CD4-positive, alpha-beta T cell treated with Interleukin-1 beta for 1 hour (primary cell): ENCODE measurements at places on chromosomes 6 and 20.

DNA sequence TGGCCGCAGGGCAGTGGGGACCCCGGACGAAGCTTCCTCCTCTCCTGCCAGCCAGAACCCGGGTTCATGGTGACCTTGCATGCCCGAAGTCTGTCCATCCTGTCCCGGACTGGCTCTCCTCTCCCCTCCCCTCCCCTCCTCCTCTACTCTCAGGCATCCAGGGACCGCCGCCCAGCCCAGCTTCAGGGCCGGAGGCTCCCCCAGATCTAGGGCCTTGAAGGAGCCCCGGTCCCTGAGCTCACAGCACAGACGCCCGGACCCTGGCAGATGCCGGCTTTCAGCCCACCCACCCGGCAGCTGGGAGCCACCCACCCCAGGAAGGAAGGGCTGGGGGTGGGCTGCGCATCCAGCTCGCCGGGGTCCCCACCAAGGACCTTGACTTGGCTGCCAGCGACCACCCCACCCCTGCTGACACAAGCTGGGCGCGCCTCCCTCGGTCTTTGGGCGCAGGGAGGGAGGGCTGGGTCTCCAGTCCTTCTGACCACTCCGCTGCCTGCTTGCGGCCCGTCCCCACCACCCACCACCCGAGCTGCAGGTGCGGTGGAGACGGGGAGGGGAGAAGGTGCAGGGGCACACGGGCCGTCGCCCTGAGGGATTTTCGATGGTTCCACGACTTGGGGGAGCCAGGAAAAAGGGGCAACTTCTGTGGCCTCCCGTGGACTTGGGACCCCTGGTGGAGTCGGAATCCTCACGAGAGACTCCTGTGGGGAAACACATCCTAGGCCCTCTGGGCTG, 5.8 kb upstream of the ABHD16B start:
- DNase-seq, result no peak

DNA sequence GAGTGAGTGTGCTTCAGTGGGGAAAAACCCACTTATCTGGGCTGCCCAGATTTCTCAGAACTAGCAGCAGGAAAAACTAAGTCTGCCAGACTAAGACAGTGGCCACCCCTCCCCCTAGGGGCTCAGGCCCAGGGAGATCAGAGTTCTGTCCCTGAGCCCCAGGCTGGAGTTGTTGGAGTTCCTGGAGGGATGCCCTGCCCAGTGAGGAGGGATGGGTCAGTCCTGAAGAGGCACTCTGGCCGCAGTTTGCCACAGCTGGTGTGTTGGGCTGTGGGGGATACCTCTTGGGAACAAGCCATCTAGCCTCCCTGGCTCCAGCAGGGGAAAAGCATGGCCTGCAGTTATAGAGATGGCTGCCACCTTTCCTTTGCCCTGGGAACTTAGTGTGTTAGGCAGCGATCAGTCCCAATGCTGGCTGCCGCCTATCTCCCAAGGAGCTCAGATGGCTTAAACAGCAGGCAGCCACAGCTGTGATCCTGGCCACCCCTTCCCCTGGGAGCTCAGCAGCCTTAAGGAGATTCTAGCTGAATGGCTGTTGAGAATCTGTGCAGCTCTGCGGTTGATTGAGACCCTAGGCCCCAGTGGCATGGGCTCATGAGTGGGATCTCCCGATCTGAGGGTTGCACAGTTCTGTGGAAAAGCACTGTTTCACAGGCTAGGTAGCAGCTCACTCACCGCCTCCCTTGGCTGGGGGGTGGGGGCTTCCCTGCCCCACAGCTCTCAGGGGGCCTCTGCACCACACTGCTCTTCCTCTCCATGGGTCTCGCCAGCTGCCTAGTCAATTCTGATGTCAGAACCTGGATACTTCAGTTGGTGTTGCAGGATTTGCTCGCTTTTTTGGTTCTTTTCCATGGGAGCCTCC, 13.2 kb downstream of the SIRPG start:
- no peak for DNase-seq

DNA sequence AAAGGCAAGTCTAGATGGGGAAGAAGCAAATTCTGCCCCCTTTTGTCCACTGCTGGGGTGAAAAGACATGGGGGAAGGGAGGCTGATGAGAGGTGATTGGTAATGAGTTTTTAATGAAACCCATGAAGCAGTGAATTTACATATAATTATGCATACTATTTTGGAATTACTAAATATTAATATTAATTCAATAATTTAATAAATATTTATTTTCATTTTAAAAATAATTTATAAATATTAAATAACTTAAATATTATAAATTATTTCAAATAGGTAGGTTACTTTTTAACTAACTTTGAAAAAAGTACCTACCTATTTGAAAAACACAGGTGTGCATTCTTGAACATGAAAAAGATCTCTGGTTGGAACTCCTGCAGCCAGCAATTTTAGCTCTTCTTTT, 138.1 kb upstream of the GPR6 start:
- no peak for DNase-seq

GRCh38 chr6:67165606-67166005, 1458.6 kb upstream of the EYS start:
- DNase-seq, result no peak

- no peak for DNase-seq
Observed at GRCh38 chr6:47679322-47679906, 19.0 kb upstream of the ADGRF4 start.

- DNase-seq, result no peak
Observed at GRCh38 chr6:4506223-4506622, 270.0 kb upstream of the CDYL start.

DNA sequence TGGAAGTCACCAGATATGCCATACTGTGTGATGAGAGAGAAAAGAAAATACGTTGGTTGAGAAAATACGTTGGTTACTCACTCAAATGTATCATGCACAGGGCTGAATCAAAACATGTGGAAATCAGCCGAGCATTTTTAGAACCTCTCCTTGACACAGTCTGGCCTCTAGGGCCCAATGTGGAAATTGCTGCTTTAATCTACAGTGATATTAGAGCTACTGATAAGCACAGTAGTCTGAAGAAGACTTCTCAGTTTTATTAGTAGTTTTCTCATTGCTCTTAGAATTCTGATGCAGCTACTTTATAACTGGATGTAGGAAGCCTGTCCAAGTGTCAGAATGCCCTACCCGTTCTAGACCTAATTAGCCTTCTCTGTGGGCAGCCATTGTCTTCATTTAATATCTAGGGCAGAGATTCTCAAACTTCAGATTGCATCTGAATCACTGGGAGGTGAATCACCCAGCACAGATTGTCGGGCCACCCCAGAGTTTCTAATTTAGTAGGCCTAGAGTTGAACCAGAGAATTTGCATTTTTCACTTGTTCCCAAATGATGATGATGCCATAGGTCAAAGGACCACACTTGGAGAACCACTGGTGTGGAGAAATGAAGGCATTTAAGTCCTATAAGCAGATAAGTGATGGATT, 229.1 kb downstream of the PLCB1 start:
- no peak for DNase-seq

DNA sequence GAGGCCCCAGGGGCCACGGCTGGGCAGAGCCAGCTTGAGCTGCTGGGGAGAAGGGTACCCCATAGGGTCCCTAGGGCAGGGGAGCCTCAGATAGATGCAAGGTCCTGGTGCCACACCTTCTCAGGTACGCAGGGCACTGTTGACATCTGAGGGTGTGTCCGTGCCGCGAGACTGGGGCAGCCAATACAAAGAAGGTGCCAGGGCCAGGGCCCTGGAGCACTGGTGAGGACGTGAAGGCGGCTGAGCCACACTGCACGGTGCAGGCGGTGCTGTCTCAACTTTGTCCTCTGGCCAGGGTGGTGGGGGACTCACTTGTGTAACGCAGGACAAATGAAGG, 649 bp upstream of the LRRC73 start:
- DNase-seq, result no peak

DNA sequence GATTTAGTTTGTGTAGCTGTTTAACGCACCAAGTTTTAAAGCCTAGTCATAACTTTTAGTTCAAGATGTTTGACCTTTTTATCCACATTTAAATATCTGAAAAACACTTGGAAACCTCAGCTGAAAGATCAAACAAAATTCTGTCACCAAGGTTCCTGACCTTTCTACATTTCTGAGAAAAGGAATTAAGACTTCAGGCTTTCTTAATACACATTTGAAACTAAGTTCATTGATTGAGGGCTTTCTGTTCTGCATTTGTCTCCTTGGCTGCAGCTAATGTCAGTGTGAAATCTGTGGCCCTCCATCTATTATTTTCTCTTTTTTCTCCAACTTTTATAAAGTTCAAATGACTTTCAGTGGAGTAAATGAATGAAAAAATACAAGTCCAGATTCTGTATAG, 22.7 kb upstream of the FBXL4 start:
- no peak for DNase-seq

GRCh38 chr6:135002229-135002844, 52.3 kb downstream of the HBS1L start:
- DNase-seq, result peak; percentile 28

GRCh38 chr6:15292721-15293302, 46.9 kb downstream of the JARID2 start:
- DNase-seq, result no peak

GRCh38 chr6:102085257-102085656, 691.7 kb downstream of the GRIK2 start:
- no peak for DNase-seq

DNA sequence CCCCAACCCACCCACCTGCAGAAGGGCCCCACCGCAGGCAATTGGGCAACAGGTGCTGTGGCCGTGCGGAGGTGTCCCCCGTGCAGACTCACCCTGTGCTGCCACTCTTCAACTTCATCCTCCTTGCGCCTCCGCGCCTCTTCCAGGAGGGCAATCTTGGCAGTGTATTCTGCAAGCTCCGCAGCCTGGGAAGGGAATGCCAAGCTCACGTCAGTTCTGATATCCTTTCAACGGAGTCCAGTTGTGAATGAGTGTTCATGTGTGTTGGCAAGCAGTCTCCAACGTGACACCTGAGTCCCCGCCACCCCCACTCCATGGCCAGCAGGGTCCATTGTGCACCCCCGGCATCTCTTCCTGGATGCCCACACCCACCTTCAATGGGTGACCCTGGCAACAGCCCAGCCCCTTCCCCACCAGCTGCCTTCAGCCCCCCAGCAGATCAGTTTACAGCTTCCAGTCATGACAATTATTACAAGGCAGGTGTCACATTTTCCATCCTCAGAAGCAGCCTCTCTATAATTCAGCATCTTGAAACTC, 49.9 kb downstream of the EZR start:
- DNase-seq, result no peak

DNA sequence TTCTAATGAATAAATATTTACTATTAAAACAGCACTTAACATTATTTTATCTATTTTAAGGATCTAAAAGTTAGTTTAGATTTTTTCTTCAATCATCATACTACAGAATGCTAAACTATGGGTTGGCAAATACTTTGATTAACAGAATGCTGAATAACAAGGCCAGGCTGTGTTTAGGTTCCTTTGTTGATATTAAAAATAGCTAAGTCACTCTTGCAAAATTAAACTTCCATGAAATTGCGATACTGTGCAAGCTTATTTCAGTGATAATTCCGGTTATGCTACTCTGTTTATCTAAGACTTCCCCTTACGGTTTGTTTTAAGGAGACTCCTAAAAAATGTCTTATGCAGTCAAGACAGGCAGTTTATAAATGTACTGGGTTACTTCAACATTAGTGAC, 2.8 kb downstream of the RNF24 start:
- no peak for DNase-seq

DNA sequence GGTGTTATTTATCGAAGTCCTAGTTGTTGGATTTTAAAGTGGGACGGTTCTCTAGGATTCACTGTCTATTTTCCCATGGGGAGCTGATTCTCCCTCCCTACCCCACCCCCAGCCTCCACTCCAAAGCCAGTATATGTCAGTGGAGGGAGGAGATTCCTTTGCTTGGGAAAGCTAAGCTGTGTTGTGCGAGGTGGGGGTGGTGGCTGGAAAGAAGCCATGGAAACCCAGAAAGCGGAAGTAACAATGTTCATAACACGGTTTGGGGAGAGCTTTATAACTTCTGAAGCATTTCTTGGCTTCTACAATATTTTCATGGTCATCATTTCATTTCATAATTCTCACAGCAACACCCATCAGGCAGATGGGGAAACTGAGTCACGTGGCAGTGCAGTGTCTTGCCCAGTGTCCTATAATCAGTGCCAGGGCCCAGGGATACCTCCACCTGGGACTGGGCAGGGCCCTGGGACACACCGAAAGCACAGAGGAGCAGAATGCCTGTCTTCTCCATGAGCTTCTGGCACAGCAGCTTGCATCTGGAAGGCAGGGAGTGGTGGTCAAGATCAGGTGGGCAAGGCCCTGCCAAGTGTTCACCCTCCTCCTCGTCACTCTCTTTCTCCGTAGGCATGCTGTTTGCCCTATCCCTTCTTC, 4.5 kb downstream of the SUN5 start:
- no peak for DNase-seq

GRCh38 chr20:37538003-37538402, 10.3 kb upstream of the BLCAP start:
- DNase-seq, result no peak

DNA sequence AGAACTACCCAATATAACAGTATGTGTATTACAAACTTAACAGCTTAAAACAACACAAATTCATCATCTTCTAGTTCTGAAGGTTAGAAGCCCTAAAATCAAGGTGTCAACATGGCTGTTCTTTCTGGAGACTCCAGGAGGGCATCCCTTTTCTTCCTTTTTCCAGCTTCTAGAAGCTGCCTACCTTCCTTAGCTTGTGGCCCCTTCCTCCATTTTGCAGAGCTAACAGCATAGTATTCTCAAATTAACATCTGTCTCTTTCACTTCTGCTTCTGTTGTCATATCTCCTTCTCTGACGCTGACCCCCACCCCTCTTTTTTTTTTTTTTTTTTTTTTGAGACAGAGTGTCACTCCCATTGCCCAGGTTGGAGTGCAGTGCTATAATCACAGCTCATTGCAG, 52.8 kb upstream of the AKIRIN2 start:
- DNase-seq, result peak; percentile 4

DNA sequence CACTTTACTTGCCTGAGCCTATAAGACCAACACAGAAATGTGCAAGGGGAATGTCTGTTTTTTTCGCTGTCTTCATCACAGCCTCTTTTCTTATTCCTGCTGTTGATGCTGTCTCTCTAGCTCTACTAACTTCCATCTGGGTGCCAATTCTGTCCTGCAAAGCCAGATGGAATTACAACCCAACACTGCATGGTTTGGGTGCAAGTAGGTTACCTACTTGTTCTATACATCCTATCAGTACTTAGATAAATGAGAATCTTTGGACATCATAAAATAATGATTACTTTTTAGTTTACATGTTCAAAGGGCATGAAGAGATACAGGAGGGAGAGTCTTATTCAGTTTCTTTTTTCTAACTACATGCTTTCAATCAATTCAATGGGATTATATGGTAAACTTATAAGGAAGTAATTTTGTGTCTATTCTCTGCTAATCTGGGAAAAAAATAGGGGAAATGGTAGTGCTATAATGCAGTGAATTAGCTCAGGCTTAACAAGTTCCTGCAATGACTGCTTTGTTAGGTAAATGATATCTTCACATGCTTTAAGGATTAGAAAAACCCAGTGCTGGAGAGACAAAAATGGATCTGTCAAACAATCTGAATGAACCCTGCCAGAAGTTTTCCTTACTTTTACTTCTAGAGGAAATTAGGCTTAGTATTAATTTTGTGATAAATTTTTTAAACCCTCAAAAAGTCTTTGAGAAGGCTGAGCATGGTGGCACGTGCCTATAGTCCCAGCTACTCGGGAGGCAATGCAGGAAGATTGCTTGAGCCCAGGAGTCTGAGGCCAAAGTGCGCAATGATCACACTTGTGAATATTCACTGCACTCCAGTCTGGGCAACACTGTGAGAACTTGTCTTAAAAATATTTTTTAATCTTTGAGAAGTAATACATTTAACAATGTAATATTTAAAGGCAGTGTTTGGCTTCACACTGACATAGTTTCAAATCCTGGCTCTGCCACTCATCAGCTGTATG, 86.5 kb upstream of the E2F3 start:
- no peak for DNase-seq

- no peak for DNase-seq
Observed at GRCh38 chr20:23629017-23629541, 8.7 kb downstream of the CST3 start.
